ENCODE measurements at places on chromosomes 5 and 9.

GRCh38 chr9:3043369-3043768 is 199.5 kb upstream of the PUM3 start:
- DNase-seq: peak; percentile 15

DNA sequence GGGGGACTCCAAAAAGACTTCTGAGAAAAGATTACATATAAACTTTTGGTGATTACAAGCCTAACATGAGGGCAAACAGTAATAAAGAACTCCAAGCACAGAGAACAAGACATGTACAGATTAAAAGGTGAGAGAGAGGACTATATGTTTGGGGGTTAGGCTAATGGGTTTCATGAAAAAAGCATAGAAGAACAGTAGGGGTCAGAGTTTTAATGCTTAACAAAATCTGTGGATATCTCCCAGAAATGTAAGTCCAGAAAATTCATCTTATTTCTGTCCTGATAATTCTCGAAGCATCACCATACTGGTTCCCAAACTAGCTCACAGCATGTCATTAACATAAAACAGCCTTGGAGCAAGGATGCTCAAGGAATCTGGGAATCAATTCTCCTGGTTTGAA is 137.2 kb downstream of the ARRDC3 start:
- DNase-seq: no peak

DNA sequence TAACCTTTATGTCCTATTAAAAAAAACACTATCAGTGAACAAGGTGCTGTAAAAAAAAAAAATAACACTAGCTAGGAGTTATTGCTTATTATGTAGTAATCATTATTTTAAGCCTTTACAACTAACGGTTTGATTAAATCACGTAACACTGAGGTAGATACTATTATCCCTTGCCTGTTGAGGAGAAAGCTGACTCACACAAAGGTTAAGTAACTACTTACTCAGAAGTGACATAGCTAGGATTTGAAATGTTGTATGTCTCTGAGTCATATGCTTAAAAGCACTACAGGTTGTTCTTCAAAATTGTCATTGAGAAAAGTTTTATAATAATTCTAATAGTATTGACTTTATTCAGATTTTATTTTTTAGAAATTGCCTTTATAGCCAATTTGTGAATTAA is 8.8 kb downstream of the TENT2 start:
- DNase-seq: peak; percentile 79

- DNase-seq: no peak
Measured at GRCh38 chr5:147145328-147145727, 89.5 kb upstream of the STK32A start.

- no peak for DNase-seq
Measured at GRCh38 chr5:25006237-25006636, 361.5 kb upstream of the CDH10 start.

- no peak for DNase-seq
Measured at GRCh38 chr5:2168601-2169429, 286.1 kb upstream of the IRX4 start.

DNA sequence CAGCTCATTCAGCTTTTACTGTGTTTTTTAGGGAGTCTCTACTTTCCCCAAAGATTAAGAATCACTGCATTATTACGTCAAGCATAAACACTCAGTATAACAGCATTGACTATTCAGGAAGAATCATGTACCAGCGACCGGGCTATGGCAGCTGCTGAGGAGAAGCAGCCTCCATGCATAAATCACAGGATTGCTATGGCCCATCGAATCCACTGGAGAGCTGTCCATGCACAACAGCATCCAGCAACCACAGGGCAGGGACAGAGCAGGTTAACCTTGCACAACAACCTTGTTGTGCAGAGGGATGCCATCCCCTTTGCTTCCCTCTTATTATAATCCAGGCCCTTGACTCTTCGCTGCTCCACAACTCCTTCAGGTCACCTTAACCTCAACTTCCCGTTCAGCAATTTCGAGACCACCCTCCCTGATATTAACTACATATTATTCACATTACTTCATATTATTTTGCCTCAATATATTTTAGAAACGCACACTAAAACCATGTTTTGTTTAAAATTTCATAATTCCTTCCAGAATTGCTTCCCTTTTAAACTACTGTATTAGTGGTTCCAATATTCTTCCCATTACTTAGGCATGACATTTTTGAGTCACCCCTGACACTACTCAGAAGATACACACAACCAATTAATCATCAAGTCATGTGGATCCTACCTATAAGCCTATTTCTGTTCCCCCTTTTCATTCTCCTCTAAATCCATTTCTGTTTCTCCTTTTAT is 991 bp downstream of the IARS1 start:
- DNase-seq: peak; percentile 48

- no peak for DNase-seq
Measured at GRCh38 chr5:65693121-65693520, 28.8 kb downstream of the SGTB start.

- no peak for DNase-seq
Measured at GRCh38 chr9:120698766-120699165, 15.5 kb downstream of the MEGF9 start.

GRCh38 chr9:98263080-98263479 is 7.6 kb upstream of the TBC1D2 start:
- no peak for DNase-seq

- DNase-seq: peak; percentile 83
Measured at GRCh38 chr5:74595143-74595925, 45.2 kb downstream of the ENC1 start.

- peak; percentile 68 for DNase-seq
Measured at GRCh38 chr9:94668928-94669729, 29.8 kb upstream of the FBP1 start.

DNA sequence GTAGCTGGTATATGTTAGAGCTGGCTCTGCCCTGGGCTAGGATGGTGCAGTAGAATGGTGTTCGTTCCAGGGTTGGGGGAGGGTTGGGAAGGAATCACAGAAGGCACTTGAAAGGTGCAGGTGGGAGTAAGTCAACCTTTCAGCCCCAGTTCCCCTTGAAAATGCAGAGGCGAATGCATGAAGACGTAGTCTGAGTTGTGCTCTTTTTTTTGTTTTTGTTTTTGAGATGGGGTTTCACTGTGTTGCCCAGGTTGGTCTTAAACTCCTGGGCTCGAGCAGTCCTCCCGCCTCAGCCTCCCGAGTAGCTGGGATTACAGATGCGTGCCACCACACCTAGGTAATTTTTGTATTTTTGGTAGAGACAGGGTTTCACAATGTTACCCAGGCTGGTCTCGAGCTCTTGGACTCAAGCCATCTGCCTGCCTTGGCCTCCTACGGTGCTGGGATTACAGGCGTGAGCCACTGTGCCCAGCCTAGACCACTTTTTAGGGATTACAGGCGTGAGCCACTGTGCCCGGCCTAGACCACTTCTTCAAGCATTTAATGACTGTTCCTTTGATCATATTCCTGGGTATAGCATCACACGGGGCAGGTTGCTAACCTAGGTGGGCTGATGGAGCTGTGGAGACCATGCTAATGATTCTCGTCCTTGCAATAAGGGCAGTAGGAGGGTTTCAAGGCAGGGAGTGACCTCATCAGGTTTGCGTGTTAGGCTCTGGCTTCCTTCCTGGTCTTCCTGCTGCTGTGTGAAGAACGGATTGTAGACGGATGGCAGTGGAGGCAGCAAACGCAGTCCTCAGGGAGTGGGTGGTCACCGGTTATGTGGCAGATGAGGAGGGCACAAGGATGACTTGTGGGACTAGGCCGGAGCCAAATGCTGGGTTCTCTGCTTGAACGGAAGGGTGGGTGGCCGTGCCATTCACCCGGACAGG is 13.7 kb downstream of the EHMT1 start:
- no peak for DNase-seq

GRCh38 chr5:74865804-74866595 is at the start of gene FAM169A:
FAM169A (minus strand) TSS chr5:74866387; CDS start chr5:74841676, 24,711 bp downstream.
- peak; percentile 66 for DNase-seq

- DNase-seq: no peak
Measured at GRCh38 chr9:125397736-125398135, 136.1 kb downstream of the GAPVD1 start.

DNA sequence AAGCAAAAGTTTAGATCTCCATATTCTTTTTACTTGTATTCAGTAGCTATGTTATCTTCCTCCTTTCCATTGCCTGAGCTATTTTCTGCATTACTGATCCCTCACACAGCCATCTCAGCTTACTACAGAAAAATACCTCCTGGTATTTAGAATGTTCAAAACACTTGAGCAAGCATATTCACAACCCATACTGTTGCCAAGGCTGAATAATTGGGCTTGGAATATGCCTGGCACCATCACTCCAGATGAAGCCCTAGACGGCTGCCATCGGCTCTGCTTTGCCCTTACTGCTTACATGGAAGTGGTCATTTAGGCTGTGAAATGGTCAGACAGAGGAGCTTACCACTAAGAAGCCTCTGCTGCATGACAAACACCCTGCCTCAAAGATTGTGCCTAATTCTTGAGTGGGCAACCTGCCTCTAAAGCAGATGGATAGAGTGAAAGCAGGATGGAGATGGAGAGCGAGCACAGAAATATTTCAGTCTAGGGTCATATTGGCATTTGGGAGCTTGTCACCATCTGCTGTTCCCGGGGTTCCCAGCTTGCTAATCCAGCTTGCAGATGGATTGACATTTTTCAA is 92.5 kb upstream of the TAS2R1 start:
- DNase-seq: no peak

GRCh38 chr5:76690037-76690679 is 25.8 kb upstream of the F2R start:
- no peak for DNase-seq

DNA sequence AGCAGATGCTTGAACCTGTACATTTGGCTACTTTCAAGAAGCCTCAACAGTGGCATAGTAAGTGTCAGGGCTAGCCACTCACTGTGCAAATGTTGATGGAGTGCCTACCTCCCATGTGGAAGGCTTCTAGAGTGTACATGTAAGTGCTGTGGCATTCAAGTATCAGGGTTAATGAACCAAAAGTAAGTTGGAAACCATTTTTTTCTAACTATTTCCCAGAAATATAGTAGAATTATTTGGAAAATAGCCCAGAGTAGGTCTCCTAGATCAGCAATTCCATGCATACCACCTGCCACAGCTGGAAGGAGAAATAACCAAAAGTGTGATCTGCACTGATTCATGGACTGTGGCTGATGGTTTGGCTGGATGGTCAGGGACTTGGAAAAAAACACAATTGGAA is 53.3 kb downstream of the FOXD1 start:
- DNase-seq: peak; percentile 44

- no peak for DNase-seq
Measured at GRCh38 chr9:556199-556598, 285.3 kb upstream of the DMRT1 start.

GRCh38 chr5:4384649-4385048 is 755.5 kb upstream of the ADAMTS16 start:
- DNase-seq: peak; percentile 8

GRCh38 chr9:21615446-21615845 is 133.3 kb upstream of the IFNE start:
- no peak for DNase-seq

- DNase-seq: no peak
Measured at GRCh38 chr9:109134167-109134578, 14.4 kb upstream of the TMEM245 start.

- no peak for DNase-seq
Measured at GRCh38 chr5:120093178-120093577, 370.9 kb upstream of the PRR16 start.

GRCh38 chr5:177393206-177393765 is 7.2 kb downstream of the PFN3 start:
- no peak for DNase-seq

- DNase-seq: no peak
Measured at GRCh38 chr5:79932510-79933504, 58.3 kb downstream of the MTX3 start.

DNA sequence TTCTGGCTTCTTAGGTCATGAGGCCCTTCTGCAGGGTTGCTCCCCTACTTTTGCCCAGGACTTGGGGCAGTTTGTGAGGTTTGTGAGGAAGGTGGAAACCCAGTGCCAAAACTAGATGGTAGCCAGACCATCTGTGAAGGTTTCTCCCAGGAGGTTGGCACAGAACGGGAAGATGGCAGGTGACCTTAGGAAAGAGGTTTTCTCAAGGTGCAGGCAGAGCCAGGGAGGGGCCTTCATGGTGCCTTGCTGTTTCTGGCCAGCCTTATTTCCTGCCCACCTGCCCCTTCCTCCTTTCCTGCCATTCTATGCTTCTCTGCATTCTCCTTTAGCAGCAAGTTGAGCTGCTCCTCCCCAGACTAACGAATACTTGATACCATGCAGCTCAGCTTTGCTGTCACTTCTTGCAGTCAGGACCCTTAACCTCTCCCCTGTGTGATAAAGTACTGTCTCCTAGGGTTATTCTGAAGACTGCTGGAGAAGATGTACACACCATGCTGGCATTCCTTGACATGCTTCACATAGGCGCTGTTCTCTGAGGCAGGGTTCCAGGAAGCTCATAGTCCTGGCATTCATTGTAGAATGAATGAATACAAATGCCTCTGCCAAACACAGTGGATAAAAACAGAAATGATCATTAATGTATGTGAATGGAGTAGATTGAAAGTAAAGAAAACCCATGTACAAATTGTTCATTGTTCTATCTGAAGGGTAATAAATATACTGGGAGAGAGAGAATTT is 154.3 kb downstream of the KDM4C start:
- no peak for DNase-seq

DNA sequence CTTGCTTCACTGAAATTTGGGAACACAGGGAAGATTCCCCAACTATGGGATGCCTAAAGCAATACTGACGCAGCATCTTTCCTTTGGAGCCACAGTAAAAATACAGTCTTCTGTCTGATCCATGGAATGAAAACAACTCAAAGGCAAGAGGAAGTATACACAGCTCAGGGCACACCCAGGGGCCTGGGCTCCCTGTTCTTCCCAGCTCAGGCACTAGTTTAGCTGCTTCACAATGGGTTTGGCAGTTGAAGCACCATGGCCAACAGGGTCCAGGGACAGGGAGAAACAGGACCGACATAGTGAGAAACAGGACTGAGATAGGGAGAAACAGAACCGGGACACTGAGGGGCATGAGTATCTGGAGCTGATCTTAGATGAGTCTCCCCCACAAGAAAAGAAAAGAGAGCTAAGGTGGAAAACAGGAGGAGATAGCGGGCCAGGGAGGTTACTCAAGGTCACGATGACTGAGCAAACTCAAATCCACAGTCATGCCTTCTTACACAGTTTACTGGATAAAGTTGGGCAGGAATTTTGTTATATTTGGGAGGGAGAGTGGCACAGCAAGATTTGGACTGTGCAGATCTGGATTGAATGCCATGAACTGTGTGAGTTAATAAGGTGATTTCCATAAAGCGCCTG is 198.8 kb downstream of the SMARCA2 start:
- no peak for DNase-seq

- no peak for DNase-seq
Measured at GRCh38 chr9:89372230-89372816, 54.0 kb downstream of the SECISBP2 start.

GRCh38 chr9:130352081-130352480 is 86.5 kb downstream of the HMCN2 start:
- DNase-seq: peak; percentile 28

- DNase-seq: no peak
Measured at GRCh38 chr5:111214052-111214742, 10.0 kb upstream of the CAMK4 start.

- peak; percentile 47 for DNase-seq
Measured at GRCh38 chr5:43281840-43282658, 31.2 kb downstream of the HMGCS1 start.

GRCh38 chr9:114077162-114077837 is 800 bp downstream of the AMBP start:
- DNase-seq: no peak
